Natural killer cell treated with Interleukin-12 subunit alpha and Interleukin-12 subunit beta and Interleukin-15 and Interleukin-18, amount 100 ng/mL, for 72 hours (primary cell): ENCODE measurements at places on chromosomes 5 and 9.

GRCh38 chr5:169415948-169416347 lies 115.0 kb upstream of the SLIT3 start:
- no peak for DNase-seq
- no peaks in the 10 kb centered on the region for H3K4me1 ChIP-seq
- no peaks in the 10 kb centered on the region for H3K36me3 ChIP-seq
- no peak overlapping the region for H3K4me3 ChIP-seq

DNA sequence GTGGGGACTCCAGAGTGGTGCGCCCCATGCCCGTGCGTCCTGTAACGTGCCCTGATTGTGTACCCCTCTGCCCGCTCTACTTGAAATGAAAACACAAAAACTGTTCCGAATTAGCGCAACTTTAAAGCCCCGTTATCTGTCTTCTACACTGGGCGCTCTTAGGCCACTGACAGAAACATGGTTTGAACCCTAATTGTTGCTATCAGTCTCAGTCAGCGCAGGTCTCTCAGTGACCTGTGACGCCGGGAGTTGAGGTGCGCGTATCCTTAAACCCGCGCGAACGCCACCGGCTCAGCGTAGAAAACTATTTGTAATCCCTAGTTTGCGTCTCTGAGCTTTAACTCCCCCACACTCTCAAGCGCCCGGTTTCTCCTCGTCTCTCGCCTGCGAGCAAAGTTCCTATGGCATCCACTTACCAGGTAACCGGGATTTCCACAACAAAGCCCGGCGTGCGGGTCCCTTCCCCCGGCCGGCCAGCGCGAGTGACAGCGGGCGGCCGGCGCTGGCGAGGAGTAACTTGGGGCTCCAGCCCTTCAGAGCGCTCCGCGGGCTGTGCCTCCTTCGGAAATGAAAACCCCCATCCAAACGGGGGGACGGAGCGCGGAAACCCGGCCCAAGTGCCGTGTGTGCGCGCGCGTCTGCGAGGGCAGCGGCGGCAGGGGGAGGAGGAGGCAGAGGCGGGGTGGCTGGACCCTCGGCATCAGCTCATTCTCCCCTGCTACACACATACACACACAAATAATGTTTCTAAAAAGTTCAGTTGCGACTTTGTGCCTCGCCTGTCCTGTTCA lies 668 bp downstream of the GLIS3 start:
- H3K4me3 ChIP-seq: peak overlapping the region; percentile 87
- H3K27ac ChIP-seq: no peak overlapping the region
- peaks cover 63% of the 10 kb centered on the region for H3K27me3 ChIP-seq
- H3K36me3 ChIP-seq: no peaks in the 10 kb centered on the region
- H3K4me1 ChIP-seq: peaks cover 19% of the 10 kb centered on the region

- peaks cover 31% of the 10 kb centered on the region for H3K36me3 ChIP-seq
- H3K27me3 ChIP-seq: no peaks in the 10 kb centered on the region
- H3K27ac ChIP-seq: no peak overlapping the region
- H3K4me1 ChIP-seq: peaks cover 14% of the 10 kb centered on the region
- no peak overlapping the region for H3K4me3 ChIP-seq
- no peak for DNase-seq
Observed at GRCh38 chr9:2120926-2121689, 106.0 kb downstream of the SMARCA2 start.

- no peaks in the 10 kb centered on the region for H3K36me3 ChIP-seq
- H3K27me3 ChIP-seq: peaks cover 4% of the 10 kb centered on the region
- H3K4me1 ChIP-seq: no peaks in the 10 kb centered on the region
- no peak overlapping the region for H3K27ac ChIP-seq
- DNase-seq: no peak
- H3K4me3 ChIP-seq: no peak overlapping the region
Observed at GRCh38 chr9:22170556-22170955, 161.5 kb upstream of the CDKN2B start.

GRCh38 chr9:18442629-18443491 lies 31.1 kb upstream of the ADAMTSL1 start:
- no peaks in the 10 kb centered on the region for H3K4me1 ChIP-seq
- no peak for DNase-seq
- H3K27ac ChIP-seq: no peak overlapping the region
- H3K4me3 ChIP-seq: no peak overlapping the region
- H3K27me3 ChIP-seq: peaks cover 32% of the 10 kb centered on the region

DNA sequence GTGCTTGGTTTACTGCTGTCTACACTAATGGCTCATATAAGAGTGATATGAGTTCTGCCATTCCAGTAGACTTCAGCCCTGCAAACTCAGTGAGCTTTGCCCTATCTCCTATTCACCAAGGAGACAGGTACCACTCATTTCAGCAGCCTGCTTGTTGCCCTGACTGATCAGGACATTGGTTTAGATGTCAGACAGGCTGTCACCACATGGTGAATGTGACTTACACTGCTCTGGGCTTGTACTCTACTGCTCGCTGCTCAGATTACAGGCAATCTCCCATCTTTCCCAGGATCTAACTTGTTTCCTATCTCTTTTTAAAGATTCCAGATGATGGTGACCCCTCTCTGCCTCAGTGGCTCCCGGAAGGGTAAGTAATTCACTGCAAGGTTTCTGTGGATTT lies 123.3 kb upstream of the RUSC2 start:
- no peak overlapping the region for H3K4me3 ChIP-seq
- no peaks in the 10 kb centered on the region for H3K36me3 ChIP-seq
- H3K4me1 ChIP-seq: no peaks in the 10 kb centered on the region
- DNase-seq: no peak
- peaks cover 11% of the 10 kb centered on the region for H3K27me3 ChIP-seq
- H3K27ac ChIP-seq: no peak overlapping the region

- H3K27me3 ChIP-seq: no peaks in the 10 kb centered on the region
- H3K4me1 ChIP-seq: peaks cover 1% of the 10 kb centered on the region
- no peak overlapping the region for H3K4me3 ChIP-seq
- no peak for DNase-seq
Observed at GRCh38 chr9:83304686-83305085, 233.5 kb downstream of the FRMD3 start.

GRCh38 chr9:75551861-75552260 lies 338.6 kb upstream of the PCSK5 start:
- H3K4me3 ChIP-seq: no peak overlapping the region
- H3K36me3 ChIP-seq: no peaks in the 10 kb centered on the region
- H3K4me1 ChIP-seq: no peaks in the 10 kb centered on the region
